ENCODE measurements at places on chromosomes 7 and 10.

DNA sequence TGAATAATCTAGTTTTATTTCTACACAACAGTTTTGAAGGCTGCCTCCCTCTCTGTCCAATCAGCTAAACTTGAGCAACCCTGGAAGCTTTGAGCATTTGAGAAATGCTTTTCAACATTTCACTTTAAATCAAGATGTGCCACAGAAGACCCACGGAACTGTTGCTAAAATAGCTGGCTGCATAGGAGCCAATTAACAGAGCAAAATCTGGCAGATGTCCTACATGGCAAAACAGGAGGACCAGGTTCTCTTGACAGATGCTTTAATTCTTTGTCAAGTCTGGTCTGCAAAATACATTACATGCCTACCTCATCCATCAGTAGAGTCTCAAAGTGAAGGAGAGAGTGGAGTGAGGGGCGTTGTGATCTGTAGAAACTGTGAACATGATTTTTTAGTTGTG is 185.9 kb downstream of the DPY19L1 start:
- no peak for DNase-seq

DNA sequence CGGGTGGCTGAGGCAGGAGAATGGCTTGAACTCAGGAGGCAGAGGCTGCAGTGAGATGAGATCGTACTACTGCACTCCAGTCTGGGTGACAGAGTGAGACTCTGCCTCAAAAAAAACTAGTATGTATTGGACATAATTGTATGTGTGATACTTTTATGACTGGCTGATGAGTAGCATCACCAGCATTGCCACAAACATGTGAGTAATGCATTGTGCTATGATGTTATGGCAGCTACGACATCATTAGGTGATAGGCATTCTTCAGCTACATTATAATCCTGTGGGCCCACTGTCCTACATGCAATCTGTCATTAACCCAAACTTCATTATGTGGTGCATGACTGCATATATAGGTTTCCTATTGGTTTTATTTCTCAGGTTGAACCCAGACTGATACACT is 352.4 kb downstream of the GALNT17 start:
- no peak for DNase-seq

DNA sequence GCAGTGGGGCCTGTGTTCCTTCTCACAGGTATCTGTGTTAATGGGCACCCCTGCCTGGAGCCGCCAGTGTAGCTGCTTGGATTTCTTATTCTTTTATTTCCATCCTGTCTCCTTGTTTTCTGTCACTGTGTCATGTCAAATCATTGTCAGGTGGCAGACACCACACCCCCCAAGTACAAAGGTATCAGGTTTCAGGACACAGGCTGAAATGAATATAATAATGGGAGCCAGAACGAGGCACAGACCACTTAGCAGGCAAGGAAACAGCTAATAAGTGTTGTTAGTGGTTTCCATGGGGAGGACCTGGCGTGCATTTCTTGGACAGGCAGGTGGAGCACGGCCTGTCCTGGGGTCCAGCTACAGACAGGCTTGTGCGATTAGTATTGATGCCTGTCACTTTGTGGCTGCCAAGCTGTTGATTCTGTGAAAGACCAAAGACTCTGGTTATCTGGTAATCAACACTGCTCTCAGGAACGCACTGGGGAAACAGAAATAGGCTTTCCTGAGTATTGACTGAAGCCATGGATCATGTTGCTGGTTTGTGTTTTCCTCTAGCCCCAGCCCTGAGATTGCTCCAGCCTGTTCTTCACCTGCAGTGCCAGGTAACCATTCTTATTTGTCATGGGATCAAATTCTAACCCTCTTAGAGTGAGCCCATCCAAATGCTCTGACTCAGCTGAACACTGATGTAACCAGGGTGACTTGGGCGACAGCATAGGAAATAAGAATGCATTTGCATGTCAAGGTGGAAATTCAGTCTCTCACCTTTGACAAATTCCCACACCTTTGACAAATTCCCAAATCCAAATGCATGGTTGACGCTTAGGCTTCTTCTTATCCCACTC is 1002.0 kb downstream of the LRMDA start:
- DNase-seq: no peak

- DNase-seq: no peak
Observed at GRCh38 chr7:2105280-2105679, 127.5 kb downstream of the MAD1L1 start.

DNA sequence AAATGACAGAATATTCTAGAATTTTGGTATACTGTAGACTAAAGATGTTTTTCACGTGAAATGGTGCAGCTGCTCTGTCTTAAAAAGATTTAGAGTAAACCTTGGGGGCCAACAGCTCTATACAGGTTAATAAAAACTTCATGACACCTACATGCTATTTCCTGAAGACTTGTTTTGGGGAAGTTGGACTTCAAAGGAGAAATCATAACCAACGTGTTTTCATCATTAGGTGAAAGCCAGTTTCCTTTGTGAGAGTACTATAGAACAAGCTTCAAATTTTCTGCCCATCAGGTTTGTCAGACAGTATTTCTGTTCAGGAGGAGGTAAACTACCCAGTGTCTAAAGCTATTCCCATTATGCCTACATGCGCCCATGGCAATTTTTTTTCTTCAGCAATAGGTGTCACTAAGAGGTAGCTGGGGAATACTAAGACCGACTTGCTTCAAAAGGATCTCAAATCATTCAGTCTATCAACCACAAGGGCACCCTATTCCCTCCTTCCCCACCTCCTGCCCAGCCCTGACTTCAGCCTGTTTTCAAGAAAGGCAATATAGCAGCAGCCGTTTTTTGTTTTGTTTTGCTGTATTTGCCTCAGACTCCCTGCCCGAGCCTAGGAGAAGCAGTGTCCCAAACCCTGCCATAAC is 237.3 kb upstream of the SP8 start:
- no peak for DNase-seq

GRCh38 chr10:34707656-34708055 is 107.4 kb downstream of the PARD3 start:
- DNase-seq: no peak

DNA sequence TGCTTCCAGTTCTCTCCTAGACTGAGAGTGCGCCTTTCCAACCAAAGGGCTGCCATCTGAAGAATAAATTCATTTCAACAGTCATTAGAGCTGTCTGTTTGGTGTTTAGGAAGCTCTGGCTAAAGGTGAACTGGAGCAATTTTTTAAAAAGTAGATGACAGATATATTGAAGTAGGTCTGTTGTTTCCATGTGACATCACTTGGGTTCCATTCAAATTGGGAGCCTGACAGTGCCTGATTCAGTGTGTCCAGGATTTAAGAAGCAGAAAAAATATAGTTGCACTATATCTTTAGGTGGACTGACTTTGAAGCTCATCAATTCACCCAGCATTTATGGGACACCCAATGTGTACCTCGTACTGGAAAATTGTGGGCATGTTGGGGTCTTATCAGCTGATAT is 367.7 kb downstream of the BBS9 start:
- no peak for DNase-seq

DNA sequence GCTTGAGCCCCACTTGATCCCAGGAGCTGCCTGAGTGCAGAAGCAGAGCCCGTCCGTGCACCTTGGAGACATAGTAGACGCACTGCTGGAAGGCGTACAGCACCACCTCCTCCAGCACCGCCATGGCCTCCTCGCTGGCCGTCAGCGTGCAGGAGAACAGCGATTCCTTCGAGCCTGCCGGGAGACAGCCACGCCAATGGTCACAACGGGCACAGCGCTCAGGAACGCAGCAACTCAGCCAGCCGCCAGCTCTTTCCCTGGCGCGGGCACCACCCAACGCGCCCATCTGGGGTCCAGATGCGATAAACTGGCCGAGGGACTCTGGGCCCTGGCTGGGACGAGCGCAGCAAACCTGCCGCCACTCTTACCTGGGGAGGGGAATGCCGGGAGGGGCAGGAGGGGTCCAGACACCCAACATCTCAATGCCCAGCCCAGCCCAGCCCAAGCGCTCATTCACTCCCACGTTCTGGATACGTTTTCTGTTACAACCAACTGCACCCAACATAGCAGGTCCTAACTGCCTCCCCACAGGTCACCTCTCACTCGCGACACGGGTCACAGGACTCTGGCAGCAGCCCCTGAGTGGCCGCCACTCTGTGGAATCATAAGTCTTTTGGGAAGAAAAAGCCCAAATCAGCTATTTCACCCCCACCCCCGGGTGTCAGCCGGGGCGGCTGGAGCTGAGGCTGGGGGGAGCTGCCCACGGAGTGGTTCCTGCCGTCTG is 41.9 kb downstream of the AP5Z1 start:
- DNase-seq: no peak

- DNase-seq: no peak
Observed at GRCh38 chr7:756231-756927, 29.3 kb upstream of the PRKAR1B start.

- DNase-seq: no peak
Observed at GRCh38 chr7:117019786-117020590, 66.7 kb downstream of the ST7 start.
